ENCODE measurements at places on chromosomes 6 and 20. TPM values are rescaled to one million over a fixed set of nuclear protein-coding genes. Genes with fewer than 3 reads are reported as not detected.

DEF6 gene
- total RNA-seq = 209 TPM

GRCh38 chr20:53581444-53582250 is 12.0 kb downstream of the ZNF217 start:
- peak; percentile 36 for DNase-seq

- DNase-seq = no peak
Observed at GRCh38 chr6:108187519-108187918, 21.7 kb downstream of the NR2E1 start.

GRCh38 chr6:137852811-137853210 is 14.2 kb upstream of the TNFAIP3 start:
- no peak for DNase-seq

- no peak for DNase-seq
Observed at GRCh38 chr6:54335871-54336270, 27.6 kb downstream of the TINAG start.

SLC35D3 gene
- not detected for total RNA-seq

DNA sequence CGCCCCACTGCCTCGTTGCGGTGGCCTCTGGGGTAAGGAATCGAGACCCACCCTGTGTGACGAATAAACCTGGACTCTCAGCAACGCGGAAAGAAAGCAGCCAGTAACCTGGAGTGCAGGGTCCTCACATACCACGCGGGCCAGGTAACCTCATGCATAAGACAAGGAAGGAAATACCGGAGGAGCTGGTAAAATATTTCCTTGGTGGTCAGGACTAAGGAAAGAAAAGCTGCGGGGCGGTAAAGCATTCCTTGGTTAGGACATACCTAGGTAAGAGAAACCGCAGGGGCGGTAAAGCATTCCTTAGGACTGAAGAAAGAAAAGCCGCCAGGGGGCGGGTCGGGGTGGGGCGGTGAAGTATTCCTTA is 80.7 kb downstream of the SYTL3 start:
- no peak for DNase-seq
